ENCODE measurements at places on chromosomes 16 and 17.

DNA sequence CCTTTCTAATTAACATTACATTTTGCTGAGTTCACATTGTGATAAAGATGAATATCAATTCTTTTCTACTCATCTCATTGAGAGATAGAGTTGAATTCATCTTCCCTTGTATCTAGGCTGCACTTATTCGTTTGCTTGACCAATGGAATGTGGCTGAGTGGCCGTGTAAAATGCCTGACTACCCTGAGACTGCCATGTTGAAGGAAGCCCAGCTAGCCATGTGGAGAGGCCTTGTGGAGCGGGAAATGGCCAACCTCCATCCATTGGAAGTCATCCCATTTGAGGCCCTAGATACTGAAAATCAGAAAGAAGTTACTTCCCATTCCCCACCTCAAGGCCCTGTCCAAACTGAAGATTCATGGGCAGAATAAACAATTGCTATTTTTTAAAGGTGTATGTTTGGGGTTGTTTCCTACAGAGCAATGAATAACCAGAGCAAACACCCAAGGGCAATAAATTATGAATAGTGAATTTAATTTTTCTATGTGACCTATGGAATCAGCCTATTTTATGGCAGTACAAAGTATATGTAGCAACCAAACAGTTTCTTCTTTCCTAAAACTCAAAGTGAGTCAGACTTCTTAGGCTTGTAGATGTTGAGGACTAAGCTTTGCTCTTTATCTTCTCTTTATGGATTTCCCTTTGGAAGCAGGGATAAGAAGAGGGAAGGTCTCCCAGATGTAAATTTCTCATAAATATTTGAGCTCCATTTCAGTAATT is 545.1 kb downstream of the MAF start:
- no peak for DNase-seq

- no peak for DNase-seq
Measured at GRCh38 chr17:69451416-69452394, 37.2 kb downstream of the MAP2K6 start.

GRCh38 chr17:58110012-58110411 is 26.8 kb downstream of the DYNLL2 start:
- DNase-seq, result no peak

GRCh38 chr17:17398943-17399926 is 77.6 kb upstream of the MED9 start:
- DNase-seq, result no peak

DNA sequence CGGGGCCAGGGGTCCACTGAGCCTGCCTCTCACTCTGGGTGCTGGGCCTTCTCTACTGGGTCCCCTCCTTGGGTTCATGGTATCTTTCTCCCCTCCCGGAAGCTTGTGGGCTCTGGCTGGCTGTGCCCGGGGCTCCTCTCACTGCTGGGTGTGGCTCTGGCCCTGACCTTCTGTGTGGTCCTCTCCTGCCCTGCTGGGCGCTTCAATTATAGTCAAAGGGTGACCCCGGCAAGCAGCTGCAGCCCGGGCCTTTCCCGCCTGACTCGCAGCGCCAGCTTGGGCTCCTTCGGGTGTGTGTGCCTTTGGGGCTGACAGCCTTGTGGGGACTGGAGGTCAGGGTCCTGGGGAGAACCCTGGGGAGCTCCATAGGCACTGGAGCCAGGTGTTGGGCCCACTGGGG is 54.2 kb upstream of the PVALEF start:
- DNase-seq, result no peak

DNA sequence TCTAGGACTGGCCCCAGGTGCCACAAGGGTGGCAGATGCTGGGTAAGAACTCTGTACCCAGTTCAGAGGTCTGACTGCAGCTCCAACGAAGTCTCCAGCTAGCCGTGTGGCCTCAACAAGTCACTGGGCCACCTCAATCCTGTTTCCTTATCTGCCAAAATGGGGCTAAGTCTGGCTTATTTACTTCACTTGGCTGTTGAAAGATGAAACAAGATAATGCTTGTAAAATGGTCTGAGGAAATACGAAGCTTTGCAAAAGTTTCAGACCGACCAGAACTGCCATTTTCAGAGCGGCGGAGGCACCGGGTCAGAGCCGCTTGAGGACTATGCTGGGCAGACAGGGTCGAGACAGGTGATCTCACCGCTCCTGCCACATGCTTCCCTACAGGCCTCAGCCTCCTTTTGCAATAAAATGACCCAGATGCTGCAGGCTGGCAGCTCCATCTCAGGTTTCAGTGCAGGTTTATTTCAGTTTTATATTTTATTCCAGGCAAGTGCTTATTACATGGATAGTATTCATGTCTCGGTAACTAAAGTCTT is 17.2 kb downstream of the MNT start:
- no peak for DNase-seq

- no peak for DNase-seq
Measured at GRCh38 chr17:41404024-41404671, 6.7 kb upstream of the KRT31 start.

- DNase-seq, result peak; percentile 23
Measured at GRCh38 chr16:57616876-57617275, 11.6 kb upstream of the ADGRG1 start.

GRCh38 chr16:78298986-78299385 is 199.5 kb downstream of the WWOX start:
- DNase-seq, result no peak

- no peak for DNase-seq
Measured at GRCh38 chr17:56111706-56112485, 41.4 kb upstream of the ANKFN1 start.

- DNase-seq, result no peak
Measured at GRCh38 chr17:45430006-45430737, 2.5 kb downstream of the ARHGAP27 start.

GRCh38 chr17:62675260-62675659 is 47.8 kb downstream of the MRC2 start:
- peak; percentile 80 for DNase-seq

DNA sequence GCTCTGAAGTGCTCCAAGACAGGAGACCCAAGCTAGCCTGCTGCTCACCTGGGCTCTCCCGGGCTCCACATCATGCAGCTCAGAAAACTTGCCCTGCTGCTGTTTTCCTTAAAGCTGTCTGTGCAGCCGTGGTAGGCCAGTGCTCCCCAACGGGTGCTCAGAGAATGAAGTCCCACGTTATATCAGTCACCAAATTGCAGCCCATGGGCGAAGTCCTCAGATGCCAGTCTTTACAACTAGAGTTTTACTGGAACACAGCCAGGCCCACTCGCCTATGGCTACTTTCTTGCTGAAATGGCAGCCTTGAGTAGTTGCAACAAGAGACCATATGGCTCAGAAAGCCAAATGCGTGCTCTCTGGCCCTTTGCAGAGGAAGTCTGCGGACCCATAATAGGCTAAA is 6.3 kb downstream of the CREBBP start:
- no peak for DNase-seq

GRCh38 chr16:83717308-83717707 is 90.5 kb upstream of the HSBP1 start:
- DNase-seq, result no peak

GRCh38 chr16:53757971-53758609 is 54.1 kb downstream of the FTO start:
- DNase-seq, result no peak

DNA sequence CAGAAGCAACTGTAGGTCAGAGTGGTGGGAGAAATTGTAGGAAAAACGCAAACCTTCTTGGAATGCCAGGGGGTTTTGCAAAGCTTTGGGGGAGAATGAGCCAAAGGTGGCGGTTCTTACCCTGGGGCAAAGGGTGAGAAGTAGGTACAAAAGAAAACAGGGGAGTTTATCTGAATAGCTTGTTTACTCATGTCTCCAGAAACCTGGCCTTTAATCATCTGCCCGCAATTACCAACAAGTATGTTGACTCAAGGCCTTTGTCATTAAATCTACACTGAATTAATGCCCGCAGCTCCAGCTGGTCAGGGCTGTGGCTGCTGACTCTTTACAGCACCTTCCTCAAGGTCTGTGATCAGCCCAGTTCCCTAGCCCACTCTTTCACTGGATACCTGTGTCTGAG is 320.1 kb downstream of the CBLN1 start:
- DNase-seq, result no peak

- DNase-seq, result no peak
Measured at GRCh38 chr16:8634991-8635736, 13.7 kb downstream of the METTL22 start.

- DNase-seq, result no peak
Measured at GRCh38 chr16:47110939-47111338, 32.8 kb downstream of the NETO2 start.

DNA sequence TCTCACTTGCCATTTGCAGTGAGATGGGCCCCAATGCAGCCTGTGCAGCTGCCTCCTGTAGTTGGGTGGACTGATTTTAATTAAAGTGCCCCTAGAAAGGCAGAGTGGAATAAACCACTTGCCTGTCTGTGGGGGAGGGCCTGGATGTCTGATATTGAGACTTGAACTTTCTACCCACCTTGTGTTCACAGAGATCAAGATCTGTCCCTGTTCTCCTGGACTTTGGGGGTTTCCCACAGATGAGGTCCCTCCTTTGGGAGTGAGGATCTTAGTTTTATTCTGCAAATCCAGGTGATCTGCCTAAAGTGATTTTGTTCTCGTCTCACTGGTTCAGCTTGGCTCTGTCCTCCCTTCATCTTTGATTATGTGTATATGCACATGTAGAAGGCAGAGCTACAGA is 7.7 kb upstream of the DHRS13 start:
- no peak for DNase-seq

GRCh38 chr17:57536289-57536688 is 208.8 kb downstream of the CCDC182 start:
- DNase-seq, result no peak

DNA sequence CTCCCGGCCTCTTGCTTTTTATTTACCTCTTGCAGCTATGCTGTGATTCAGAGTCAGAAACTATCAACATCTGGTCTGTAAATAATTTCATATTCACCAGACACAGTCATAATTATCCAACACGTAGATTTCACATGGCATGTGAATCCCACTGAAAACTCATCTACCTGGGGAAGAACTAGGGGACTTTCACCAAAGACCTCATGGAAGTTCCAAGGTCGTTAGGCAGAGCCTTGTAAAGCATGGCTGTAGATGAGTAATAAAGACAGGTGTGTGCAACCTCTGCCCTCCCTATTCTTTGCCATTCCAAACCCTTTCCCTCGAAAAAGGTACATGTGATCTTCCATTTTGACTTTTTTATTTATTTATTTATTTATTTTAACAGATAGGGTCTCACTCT is 1.9 kb upstream of the CHST5 start:
- DNase-seq, result no peak

DNA sequence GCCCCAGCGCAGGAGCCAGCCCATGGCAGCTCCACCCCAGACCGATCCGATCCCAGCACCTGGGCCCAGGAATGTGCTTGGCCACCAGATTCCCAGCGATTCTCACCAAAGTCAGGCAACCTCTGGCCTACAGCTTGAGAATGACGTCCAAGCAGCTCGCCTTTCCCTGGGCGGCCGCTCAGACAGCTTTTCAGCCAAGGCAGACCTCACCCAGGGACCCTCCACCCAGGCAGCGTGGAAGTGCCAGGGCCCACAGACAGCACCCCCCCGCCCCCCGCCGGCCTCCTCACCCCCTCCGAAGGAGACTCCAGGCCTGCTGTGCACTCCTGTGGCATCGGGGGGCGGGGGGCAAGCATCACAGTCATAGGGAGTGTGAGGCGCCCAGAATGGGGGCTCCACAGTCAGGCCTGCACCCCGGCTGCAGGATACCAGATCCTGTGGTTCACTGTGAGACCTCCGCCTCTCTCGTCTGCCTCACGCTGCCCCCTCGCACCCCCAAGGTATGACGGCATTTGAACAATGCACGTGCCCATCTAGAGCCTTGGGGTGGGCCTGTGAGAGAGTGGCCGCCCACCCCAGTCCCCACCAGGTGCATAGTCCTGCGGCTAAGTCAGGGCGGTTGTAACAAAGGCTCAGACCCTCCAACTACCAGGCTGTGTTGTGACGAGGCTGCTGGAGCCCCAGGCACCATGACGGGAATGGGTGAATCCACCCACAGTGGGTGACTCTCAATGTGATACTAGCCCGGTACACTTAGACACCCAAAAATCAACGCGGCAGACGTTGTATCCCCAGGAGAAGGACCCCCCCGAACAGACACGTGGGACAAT is 6.0 kb downstream of the CEP295NL start:
- DNase-seq, result no peak

- DNase-seq, result peak; percentile 24
Measured at GRCh38 chr16:53080345-53081031, 25.7 kb downstream of the CHD9 start.

DNA sequence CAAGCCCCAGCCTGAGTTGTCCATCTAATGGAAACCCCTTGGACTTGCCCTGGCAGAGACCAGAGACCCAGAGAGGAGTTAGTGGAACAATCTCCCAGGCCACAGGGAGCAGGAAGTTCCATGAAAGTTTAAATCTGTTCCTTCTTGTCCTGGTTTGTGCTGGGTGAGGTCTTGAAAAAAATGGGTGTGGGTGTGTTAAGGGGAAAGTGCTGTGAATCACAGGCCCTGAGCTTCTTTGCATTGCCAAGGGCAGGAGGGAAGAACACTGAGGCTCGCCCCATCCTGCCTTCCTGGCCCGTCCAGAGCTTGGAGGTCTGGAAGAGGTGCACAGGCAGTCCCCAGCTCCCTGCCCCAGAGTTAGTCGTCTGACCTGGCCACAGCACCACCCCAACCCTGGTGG is 2.3 kb downstream of the ADORA2B start:
- DNase-seq, result no peak

GRCh38 chr17:50184064-50184463 is 17.4 kb downstream of the COL1A1 start:
- DNase-seq, result no peak

DNA sequence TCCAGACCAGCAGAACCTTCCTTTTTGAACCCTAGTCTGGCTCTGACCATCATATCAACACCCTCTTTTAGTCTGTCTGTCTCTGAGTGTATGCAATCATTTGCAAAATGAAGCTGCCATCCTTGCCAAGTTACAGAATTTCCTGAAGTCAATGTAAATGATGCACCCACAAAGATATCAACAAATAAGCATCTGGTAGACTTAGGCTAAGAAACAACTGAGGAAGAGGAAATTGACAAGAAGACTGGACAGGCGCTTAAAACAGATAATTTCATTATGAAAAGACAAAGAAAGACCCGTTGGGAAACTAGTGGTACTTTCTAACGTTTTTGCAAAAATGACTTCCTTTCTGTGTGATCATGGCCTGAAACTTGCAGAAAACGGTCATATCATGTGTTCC is 24.7 kb upstream of the CIITA start:
- no peak for DNase-seq

GRCh38 chr17:82305727-82306300 is 11.6 kb downstream of the CD7 start:
- no peak for DNase-seq

GRCh38 chr16:73058616-73059409 is 10.9 kb upstream of the ZFHX3 start:
- no peak for DNase-seq
